ENCODE measurements at places on chromosomes 16 and 17.

DNA sequence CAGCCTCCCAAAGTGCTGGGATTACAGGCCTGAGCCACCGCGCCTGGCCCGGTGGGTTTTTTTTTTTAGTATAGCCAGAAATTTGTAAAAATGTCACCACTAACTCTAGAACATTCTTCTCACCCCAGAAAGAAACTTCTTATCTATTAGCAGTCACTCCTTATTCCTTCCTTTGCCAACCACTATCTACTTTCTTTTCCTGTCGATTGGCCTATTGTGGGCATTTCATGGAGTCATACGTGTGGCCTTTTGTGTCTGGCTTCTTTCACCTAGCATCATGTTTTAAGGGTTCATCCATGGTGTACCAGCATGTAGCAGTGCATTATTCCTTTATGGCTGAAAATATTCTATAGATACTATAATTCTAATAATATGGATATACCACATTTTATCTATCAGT lies 3.6 kb downstream of the CYB5D2 start:
- DNase-seq = no peak

GRCh38 chr17:7356756-7357155 lies 1.8 kb downstream of the TMEM95 start:
- no peak for DNase-seq

DNA sequence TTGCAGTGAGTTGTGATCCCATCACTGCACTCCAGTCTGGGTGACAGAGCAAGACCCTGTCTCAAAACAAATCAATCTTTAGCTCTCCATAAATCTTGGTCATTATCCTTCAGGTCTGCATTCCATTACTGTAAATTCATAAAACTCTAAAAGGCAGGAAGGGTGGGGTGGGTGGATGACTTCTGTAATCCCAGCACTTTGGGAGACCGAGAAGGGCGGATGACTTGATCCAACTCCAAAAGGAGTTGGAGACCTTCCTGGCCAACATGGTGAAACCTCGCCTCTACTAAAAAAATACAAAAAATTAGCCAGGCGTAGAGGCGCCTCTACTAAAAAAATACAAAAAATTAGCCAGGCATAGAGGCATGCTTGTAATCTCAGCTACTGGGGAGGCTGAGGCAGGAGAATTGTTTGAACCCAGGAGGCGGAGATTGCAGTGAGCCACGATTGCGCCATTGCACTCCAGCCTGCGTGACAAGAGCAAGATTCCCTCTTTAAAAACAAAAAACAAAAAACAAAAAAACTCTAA lies 2.2 kb upstream of the UBE2Z start:
- DNase-seq = no peak

GRCh38 chr17:75625813-75626486 lies 7.3 kb upstream of the SMIM5 start:
- no peak for DNase-seq

DNA sequence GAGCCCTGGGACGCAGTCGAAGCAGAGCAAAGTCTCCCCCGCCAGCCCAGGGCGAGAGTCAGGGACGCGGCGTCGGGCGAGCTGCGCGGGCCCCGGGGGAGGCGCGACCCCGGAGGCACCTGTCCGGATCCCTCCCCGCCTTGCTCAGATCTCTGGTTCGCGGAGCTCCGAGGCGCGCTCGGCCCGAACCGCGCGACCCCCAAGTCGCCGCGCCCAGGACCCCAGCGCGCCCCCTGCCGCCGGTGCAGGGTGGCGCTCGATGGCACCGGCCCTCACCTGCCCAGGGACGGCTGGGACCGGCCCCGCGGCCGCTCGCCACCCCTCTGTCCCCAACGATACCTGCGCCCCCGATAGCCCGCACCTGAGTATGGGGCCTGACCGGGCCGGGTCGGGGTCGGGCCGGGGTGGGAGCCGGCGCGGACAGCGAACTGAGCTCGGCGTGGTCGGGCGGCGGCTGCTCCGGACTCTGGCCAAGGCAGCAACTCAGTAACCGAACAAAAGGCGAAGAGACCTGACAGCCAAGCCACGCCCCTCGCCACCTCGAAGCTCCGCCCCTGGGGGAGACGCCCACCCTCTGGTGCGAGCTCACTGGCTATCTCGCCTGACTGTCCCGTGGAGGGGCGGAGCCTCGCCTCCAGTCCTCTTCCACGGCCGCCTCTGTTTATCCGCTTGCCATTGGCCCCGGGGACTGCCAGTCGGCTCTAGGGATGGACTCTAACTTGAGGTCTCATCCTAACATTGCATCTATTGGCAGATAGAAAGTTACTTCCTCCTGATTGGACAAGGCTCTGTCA lies at the start of gene JUP:
Gene JUP (minus strand): TSS at position 485 of the 794 bp plus-strand sequence. CDS start 14,857 bp downstream, outside the sequence.
- DNase-seq = peak; percentile 97

DNA sequence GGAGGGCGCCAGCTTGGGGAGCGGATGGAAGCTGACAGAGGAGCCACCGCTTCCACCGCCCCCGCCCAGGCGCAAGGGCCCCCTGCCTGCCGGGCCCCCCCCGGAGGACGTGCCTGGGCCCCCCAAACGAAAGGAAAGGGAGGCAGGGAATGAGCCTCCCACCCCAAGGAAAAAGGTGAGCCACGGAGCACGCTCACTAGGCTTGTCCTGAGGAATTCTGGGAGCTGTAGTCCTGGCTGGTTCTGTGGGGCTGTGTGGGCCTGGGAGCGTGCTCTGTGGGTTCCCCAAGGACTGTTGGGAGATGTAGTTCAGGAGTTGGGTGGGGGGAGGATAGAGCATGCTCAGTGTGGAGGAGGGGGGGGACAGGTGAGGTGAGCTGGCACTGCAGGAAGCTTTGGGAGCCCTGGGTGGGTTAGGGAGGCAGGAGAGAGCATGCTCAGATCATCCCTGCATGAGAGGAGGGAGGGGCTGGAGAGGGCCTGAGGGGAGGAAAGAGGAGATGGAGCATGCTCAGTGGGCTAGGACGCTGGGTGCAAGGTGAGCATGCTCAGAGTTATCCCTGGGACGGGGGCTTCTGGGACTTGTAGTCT lies 4.5 kb downstream of the FBXL19 start:
- no peak for DNase-seq

DNA sequence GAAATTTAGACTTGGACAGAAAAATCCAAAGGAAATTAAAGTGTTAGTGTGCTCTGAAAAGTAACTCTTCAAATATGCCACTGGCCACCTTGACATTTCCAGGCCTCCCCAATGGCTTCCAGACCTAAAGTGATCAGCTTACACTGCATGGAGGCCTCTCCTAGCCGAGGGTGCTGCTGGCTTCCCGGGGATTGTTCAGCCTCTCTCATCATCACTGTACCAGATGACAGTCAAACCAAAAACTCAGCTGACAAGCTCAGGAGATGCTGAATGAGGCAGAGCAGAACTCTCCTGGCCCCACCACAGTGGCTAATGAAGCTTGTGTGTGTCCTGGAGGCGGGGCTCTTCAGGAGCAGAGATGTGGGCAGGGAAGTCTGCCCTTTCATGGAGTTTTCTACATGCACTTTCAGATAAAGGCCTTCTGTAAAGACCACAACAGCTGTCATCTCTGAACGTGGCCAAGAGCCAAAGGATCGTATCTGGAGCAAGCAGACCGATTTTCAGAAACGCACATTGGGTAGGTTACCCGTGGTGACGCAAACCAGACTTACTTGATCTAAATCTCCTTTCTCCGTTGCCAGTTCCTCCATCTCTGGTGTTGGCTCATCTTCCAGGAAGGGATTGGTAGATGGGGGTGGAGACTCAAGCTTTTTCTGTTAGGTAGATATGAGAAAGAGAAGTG lies 113.3 kb downstream of the VPS53 start:
- DNase-seq = no peak

DNA sequence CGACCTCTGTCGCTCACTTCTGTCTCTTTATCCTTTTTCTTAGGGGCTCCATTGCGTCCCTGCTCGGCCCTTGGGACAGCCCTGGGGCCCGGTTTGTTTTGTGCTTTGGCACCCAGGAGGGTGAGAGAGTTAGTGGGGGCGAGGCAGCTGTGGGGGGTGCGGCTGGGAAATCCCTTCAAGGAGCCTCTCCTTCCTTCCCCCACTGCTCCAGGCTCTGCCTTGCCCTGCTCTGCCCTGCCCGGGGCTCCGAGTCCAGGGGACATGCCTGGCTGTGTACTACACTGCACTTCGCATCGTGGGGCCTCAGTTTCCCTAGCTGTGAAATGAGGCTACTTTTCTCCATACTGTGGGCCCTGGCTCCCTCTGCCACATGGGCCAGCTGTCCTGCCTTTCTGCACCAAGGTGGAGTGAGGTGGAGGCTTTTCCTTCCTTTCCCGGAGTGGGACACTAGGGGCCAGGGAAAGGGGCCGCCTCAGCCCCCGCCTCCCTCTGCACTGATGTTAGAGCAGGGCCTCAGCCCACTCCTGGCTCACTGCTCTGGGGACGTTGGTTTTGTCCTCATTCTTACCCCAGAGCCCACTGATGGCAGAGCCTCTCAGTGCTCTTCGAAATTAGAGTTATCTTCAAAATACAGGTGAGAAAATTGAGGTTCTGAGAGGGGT lies 980 bp downstream of the LLGL1 start:
- DNase-seq = no peak

- no peak for DNase-seq
Observed at GRCh38 chr17:55072898-55073297, 104.3 kb downstream of the STXBP4 start.

- DNase-seq = no peak
Observed at GRCh38 chr17:57982452-57983170, 5.4 kb downstream of the VEZF1 start.

DNA sequence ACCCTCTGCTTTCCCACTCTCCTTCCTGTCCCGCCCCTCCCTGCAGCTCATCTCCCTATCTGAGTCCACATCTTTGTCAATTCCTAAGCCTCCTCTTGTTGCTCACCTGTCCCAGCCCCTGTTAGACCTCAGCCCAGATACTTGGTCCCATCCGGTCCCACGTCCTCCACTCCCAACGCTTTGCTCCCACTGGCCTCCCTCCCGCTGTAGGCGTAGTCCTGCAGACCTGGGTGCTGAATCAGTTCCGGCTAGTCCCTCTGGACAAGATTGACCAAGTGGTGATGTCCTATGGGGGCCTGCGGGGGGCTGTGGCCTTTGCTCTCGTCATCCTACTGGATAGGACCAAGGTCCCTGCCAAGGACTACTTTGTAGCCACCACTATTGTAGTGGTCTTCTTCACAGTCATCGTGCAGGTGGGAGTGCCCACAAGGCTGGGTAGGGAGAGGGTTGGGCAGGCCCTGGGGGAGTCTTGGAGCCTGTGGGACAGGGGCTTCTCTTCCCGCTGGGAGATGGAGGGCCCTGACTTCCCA lies 8.0 kb downstream of the SLC9A5 start:
- no peak for DNase-seq

DNA sequence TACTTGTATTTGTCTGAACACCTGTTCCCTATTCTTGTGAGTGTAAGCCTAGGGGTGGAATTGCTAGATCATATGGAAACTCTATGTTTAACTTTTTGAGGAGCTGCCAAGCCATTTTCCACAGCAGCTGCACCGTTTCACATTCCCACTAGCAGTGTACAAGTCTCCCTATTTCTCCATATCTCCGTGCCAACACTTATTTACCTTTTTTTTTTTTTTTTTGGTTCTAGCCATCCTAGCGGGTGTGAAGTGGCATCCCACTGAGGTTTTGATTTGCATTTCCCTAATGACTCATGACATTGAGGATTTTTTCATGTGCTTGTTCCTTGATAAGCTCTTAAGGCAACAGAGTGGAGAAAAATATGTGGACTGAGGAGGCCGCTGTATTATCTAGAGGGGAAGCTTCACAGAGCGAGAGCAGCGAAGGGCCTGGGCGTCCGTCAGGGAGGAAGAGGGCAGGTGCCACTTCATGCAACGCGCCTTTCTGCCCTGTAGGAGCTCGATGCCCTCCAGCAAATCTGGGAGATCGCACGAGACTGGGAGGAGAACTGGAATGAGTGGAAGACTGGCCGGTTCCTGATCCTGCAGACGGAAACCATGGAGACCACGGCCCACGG lies 50.0 kb downstream of the DNAH2 start:
- no peak for DNase-seq

DNA sequence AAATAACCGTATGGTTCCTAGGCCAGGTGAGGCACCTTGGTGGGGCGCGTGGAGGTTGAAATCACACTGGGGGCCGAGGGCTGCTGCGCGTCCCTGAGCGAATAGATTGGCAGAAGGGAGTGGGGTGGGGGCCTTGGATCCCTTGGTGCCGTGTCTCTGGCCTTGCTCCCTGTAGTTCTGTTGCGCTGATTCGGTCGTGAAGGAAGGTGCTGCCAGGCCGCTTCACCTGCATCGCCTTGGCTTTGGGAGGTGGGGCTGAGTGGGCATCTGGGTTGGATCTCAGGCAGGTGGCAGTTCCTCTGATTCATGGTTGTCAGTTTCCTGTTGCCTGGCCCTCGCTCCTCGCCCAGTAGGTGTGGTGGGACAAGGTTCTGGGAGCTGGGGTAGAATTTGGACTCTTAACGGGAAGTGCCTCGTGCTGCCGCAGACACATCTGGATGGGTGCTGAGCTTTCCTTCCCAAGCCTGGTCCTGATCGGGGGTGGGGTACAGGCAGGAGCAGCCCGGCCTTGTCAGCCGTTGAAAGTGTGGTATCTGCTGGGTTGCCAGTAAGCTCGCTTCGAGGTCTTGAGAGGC lies 30.1 kb downstream of the PGS1 start:
- no peak for DNase-seq

DNA sequence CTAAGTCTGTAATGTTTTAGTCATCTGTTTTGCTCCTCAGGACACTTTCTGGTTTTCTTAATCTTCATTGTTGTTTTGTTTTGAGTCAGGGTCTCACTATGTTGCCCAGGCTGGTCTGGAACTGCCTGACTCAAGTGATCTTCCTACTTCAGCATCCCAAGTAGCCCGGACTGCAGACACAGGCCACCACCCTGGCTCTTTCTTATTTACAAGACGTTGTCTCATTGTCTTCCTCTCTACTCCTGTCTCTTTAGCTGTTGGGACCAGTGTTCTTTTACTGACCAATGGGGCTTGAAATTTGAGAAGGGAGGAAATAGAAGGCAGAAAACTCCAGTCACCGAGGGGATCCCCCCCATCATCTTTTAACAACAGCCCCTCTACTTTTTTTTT lies 1.2 kb downstream of the SCPEP1 start:
- no peak for DNase-seq

- DNase-seq = no peak
Observed at GRCh38 chr16:35463358-35463757, 2003.9 kb downstream of the TP53TG3F start.

- no peak for DNase-seq
Observed at GRCh38 chr16:22734368-22734767, 79.6 kb upstream of the HS3ST2 start.

- DNase-seq = no peak
Observed at GRCh38 chr17:35460354-35460851, 11.8 kb upstream of the SLFN13 start.

GRCh38 chr17:48173191-48173984 lies 65.8 kb downstream of the SNX11 start:
- no peak for DNase-seq

DNA sequence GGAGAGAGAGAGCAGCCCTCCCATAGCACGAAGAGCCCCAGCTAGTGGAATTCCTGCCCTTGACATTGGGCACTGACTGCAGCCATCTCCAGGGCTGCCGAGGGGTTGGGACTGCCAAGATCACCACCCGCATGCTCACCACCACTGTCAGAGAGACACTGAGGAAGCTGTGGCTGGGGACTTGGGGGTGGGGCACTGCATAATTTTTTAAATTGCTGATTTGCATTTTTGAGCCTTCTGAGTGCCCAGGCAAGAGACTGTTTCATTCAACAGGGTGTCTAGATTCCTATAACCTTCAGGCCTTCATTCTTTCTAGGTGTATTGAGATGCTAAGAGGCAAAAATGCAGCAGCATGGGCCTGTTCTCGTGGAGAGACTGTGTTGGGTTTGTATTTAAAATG lies 9.0 kb upstream of the EPX start:
- no peak for DNase-seq

Measured in brain pericyte (primary cell).